ENCODE measurements at places on chromosomes 16 and 17.

- DNase-seq, result no peak
Observed at GRCh38 chr17:65547253-65547670, 14.2 kb downstream of the AXIN2 start.

DNA sequence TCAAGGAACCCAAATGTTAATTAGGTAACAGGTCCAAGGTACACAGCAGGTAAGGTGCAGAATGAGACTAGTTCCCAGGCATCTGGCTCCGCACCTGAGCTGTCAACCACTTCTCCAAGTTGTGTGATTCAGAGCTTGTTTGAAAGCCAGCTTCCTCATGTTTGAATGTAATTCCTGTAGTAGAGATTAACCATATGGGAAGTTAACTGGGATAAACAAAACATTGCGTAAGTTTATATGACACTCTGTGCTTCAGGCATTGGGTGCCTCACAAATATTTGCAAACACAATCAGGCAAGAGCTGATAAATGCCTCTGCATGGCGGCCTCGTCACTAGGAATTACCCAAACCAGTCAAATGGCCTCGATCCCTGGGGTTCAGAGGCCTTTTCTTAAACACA, 27.9 kb upstream of the CPHXL start:
- no peak for DNase-seq

- no peak for DNase-seq
Observed at GRCh38 chr17:68461122-68461539, 3.8 kb upstream of the WIPI1 start.

- no peak for DNase-seq
Observed at GRCh38 chr16:50302472-50303005, 36.2 kb downstream of the ADCY7 start.

GRCh38 chr17:20074001-20074400, 64.8 kb downstream of the SPECC1 start:
- DNase-seq, result no peak

GRCh38 chr17:2137342-2138098, 82.6 kb downstream of the HIC1 start:
- DNase-seq, result no peak

- DNase-seq, result no peak
Observed at GRCh38 chr17:82244413-82245133, 15.7 kb downstream of the SLC16A3 start.

DNA sequence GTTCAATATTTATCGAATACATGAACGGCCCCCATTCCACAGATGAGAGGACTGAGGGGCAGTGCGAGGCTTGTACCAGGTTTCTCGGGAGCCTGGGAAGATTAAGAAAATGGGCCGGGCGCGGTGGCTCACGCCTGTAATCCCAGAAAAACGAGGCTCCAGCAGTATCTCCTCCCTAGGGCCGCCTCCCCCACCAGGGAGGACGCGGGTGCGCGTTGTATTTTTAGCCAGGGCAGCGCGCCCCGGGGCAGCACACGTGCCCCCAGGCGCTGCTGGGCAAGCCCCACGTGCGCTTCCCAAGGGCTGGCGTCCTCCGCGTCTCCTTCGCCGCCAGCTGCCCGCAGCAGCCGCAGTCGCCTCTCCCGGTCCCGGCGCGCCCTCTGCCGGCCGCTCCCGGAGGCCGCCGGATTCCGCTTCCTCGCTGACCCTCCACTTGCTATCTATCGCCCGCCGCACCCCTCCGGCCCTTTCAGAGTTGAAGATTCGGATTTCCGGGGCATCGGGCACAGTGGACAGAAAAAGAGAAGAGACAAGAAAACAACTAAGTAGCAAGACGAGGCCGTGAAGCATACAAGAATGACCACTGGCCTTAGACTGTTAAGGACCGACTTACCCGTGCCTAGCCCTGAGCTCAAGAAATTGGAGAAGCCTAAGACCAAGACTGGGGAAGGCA, 1.9 kb upstream of the YBX2 start:
- peak; percentile 94 for DNase-seq

- DNase-seq, result no peak
Observed at GRCh38 chr16:13808102-13808501, 111.9 kb upstream of the ERCC4 start.

- no peak for DNase-seq
Observed at GRCh38 chr17:80696964-80697363, 152.3 kb downstream of the RPTOR start.

GRCh38 chr17:4159761-4160160, 16.8 kb downstream of the CYB5D2 start:
- no peak for DNase-seq

GRCh38 chr17:35542990-35543389, 5.5 kb upstream of the SLFN12L start:
- no peak for DNase-seq

GRCh38 chr17:65790241-65790640, 228.8 kb upstream of the AXIN2 start:
- DNase-seq, result no peak

- DNase-seq, result no peak
Observed at GRCh38 chr16:19588661-19589060, 33.2 kb downstream of the VPS35L start.

- no peak for DNase-seq
Observed at GRCh38 chr16:27924411-27925118, 138.9 kb downstream of the GSG1L start.

DNA sequence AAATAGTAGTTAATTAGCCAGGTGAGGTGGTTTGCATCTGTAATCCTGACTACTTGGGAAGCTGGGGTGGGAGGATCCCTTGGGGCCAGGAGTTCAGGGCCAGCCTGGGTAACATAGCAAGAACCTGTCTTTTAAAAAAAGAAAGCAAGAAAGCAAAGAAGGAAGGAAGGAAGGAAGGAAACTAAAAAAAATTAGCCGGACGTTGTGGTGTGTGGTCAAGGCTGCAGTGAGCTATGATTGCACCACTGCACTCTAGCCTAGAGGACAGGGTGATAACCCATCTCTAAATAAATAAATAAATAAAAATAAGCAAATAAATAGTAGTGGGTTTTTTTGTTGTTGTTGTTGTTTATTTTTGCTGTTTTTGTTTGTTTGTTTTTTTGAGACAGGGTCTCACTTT, 39.3 kb upstream of the MAP2K6 start:
- no peak for DNase-seq

- DNase-seq, result no peak
Observed at GRCh38 chr16:57264381-57264780, 19.3 kb downstream of the ARL2BP start.

GRCh38 chr17:74362069-74362405, 369 bp upstream of the BTBD17 start:
- no peak for DNase-seq

GRCh38 chr17:70307430-70308225, 138.3 kb downstream of the KCNJ2 start:
- no peak for DNase-seq

- peak; percentile 74 for DNase-seq
Observed at GRCh38 chr16:85126705-85127378, 14.6 kb upstream of the CIBAR2 start.

DNA sequence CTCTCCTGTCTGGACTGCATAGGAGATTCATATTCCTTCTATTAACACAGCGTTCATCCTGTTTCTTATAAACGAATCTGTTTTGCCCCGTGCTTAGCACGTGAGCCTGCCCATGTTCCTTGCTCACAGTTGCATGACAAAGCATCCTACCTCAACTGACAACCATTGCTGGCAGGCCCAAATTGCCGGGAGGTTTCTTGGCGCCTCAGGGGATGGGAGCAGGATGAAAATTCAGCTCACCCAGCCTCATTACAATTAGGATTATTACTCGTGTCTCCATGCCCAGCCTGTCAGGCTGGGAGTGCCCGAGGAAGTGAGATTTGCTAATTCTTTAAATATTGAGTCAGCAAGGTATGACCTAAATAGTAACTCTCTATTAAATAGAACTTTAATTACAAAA, 36.7 kb upstream of the HELZ start:
- DNase-seq, result no peak

- no peak for DNase-seq
Observed at GRCh38 chr16:81574168-81574567, 129.6 kb downstream of the CMIP start.

DNA sequence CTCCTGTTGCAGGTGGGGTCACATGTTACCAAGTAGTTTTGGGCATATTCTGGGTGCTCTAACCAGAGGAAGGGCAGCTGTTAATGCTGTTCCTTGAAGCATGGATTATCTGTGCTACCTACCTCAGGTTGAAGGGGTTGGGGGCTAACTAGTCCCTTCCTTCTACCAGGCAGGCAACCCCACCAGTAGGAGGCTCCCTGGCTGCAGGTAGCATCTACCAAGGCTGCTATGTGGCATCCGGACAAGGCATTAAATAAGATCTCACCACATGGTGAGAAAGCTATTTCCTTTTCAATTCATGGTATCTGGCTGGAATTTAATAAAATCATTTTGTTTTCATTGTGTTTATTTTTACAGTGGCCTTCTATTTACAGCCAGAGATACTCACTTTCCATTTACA, 62.5 kb downstream of the CACNG3 start:
- DNase-seq, result no peak

- no peak for DNase-seq
Observed at GRCh38 chr17:28737316-28737715, 6.5 kb upstream of the TRAF4 start.

- no peak for DNase-seq
Observed at GRCh38 chr16:56610017-56610608, 1.7 kb downstream of the MT2A start.

DNA sequence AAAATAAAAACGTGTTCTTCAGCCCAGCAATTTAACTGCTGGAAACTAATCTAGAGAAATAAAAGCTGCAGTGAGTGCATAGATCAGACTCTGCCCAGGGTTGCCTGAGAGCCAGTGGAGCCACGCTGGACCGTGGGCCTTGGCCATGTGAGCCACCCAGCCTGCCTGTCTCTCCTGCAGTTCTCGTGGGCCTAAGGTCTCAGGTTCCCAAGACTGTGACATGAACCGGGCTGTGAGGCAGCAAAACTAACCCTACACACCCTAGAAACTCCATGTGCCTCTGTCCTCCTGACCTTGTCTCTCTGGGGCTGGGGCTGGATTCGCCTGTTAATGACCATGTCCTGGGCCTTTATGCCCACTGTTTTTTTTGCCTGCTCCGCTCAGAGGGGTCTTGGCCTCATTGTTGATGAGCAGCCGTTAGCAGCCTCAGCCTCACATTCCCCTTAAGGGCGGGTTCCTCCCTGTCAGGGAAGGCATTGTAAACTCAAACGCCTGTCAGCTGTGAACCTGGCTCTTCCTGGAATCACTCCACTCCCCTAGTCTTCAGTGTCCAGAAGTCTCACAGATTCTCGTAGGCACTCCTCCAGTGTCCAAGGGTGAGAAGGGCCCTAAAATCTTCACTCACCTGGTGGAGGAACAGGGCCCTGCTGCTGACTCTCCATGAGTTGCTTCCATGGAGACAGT, 16.9 kb downstream of the C16orf90 start:
- no peak for DNase-seq

GRCh38 chr16:49951574-49952195, 73.3 kb upstream of the CNEP1R1 start:
- DNase-seq, result no peak

DNA sequence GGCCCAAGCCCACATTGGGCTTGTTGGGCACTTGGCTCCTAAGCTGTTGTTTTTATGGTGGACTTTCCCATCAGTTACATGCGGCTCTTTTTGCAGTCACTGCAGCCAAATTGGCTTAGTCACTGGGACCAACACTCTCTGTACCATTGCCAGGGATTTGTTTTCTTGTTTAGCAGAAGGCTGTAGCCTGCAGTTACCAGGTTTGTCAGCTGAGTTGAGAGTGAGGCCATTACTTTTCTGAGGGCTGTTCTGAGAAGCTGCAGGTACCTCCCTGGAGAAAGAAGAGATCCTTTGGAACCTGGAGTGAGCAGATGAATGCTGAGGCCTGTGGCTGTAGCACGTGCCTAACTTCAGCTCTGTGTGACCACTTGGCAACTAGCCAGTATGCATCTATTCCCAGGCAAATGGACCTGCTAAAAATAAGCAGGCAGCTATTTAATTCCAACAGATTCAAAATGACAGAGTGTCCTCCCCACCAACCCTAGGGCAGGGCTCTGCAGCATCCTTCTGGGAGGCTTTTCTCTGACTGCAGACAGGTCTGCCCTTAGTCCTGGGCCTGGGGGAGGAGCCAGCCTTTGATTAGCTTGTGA, 12.9 kb downstream of the AKAP1 start:
- DNase-seq, result no peak

GRCh38 chr16:82265809-82266208, 95.8 kb upstream of the MPHOSPH6 start:
- DNase-seq, result no peak

- peak; percentile 35 for DNase-seq
Observed at GRCh38 chr16:74726716-74727115, 26.1 kb upstream of the MLKL start.

DNA sequence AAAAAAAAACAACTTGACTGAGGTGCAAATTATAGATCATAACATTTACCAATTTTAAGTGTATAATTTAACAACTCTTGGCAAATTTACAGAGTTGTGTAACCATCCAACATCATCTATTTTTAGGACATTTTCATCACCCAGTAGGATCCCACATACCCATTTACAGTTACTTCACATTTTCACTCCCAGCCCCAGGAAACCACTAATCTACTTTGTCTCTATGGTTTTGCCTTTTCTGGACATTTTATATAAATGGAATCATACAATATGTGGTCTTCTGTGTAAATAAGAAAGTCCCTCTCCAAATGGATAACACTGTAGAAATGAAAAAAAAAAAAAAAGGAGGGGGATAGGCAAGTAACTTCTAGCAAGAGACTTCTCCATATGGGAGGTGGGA, 26.1 kb upstream of the XYLT1 start:
- no peak for DNase-seq

- no peak for DNase-seq
Observed at GRCh38 chr17:70564006-70564620, 394.8 kb downstream of the KCNJ2 start.

Data from nephron progenitor cell (in vitro differentiated cells).